Vagina (tissue), 2 donors: ENCODE measurements at places on chromosomes 1 and 21.
A peak's percentile ranks its signal among the peaks of the same experiment; 100 is the strongest.

DNA sequence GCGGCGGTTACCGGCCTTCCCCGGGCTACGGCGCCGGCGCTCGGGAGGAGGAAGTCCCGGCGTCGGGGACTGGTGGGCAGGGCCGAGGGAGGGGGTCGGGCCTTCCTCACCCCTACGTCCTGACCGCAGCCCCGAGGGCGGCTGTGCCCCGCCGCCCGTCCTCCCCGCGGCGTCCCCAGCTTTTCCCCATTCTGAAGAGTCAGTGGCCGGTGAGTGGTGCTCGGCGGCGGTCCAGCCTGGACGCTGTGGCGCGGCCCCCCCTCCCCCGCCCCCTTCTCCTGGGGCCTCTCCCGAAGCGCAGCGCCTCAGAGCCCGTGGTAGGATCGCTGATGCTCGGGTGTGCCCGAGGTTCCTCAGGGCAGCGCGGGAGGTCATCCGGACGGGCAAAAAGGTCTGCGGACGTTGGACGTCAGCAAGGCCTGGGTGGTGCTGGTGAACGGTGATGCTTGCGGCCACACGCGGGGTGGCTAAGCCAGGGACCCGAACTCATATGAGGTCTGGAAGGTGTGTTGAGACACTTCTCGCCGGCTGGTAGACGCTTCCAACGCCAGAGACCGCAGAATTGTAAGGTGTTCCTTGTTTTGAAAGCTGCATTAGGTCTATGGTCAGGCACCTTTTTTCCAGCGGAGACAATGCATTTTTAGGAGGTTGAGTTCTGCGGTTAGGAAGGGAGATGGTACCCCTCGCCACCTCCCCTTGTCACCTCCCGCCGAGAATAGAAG, 725 bp downstream of the SLC25A33 start:
- peak overlapping the region; percentile 87 for H3K27ac ChIP-seq
- H3K27me3 ChIP-seq: no peaks in the 10 kb centered on the region
- no peaks in the 10 kb centered on the region for H3K36me3 ChIP-seq
- peak overlapping the region; percentile 71 for H3K4me3 ChIP-seq
- H3K4me1 ChIP-seq: peaks cover 18% of the 10 kb centered on the region

GRCh38 chr1:15625056-15625917, 8.0 kb downstream of the DDI2 start:
- peaks cover 69% of the 10 kb centered on the region for H3K4me1 ChIP-seq
- no peak overlapping the region for H3K27ac ChIP-seq
- no peak overlapping the region for H3K4me3 ChIP-seq
- no peak for DNase-seq

- no peaks in the 10 kb centered on the region for H3K36me3 ChIP-seq
- no peak overlapping the region for H3K4me3 ChIP-seq
- no peak for DNase-seq
- no peaks in the 10 kb centered on the region for H3K4me1 ChIP-seq
- H3K27me3 ChIP-seq: no peaks in the 10 kb centered on the region
- H3K27ac ChIP-seq: no peak overlapping the region
These were observed 161.4 kb downstream of the MAGI3 start for GRCh38 chr1:113551728-113552127.

GRCh38 chr1:64539781-64540218, 69.9 kb downstream of the CACHD1 start:
- H3K4me1 ChIP-seq: peaks cover 71% of the 10 kb centered on the region
- peak overlapping the region; percentile 26 for H3K4me3 ChIP-seq

GRCh38 chr1:216739793-216740192, 16.6 kb upstream of the ESRRG start:
- DNase-seq: no peak
- no peaks in the 10 kb centered on the region for H3K27me3 ChIP-seq
- no peak overlapping the region for H3K27ac ChIP-seq
- H3K4me1 ChIP-seq: no peaks in the 10 kb centered on the region
- no peak overlapping the region for H3K4me3 ChIP-seq
